Cardiac atrium fibroblast (primary cell): ENCODE measurements at places on chromosomes 4 and X. TPM values are rescaled to one million over a fixed set of nuclear protein-coding genes. Genes with fewer than 3 reads are reported as not detected.

Gene CSAG1
- total RNA-seq: not detected in 2 replicates

Gene USP26
- not detected in 2 replicates for total RNA-seq

Gene BCORL1
- 2.3 and 3.4 TPM in 2 replicates for total RNA-seq

Gene SLC4A4
- 6.0 and 8.1 TPM in 2 replicates for total RNA-seq
